ENCODE measurements at places on chromosomes 6 and 20.

- no peak for DNase-seq
Observed at GRCh38 chr6:164690702-164691500, 618.5 kb downstream of the C6orf118 start.

DNA sequence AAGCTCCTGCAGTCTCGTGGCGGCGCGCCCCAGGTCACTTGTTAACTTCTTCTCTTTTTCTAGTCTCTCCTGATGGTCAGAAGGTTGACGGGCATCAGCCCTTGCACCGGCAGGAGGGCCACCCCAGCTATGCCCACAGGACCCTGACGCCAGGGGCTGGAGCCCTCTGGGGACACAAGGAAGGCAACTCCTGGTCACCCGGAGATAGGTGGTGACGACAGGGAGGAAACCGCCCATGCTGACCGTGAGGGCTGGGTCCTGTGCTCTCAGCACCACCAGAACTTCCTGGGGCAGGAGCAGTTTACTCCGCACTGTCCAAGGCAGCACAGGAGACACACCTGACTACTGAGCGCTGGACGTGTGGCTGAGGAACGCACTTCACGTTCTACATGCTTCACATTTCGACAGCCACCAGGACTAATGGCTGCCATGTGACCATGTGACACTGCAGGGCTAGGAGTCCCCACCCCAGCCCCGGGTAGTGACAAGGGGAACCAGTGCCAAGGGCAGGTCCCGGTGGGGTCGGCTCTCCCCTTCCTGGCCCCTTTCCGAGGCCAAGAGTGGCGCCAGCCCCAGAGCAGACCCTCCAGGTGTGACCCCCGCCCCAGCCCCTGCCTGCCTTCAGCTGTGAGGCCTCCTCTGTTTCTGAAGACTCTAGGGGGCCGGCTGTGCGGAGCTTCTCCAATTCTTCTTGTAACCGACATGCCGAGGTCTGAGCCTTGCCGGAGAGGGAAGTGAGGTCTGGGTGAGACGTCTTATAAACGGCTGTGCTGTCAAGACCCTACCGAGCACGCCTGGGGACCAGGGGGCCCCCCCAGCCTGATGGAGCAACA lies 45.2 kb downstream of the DSTN start:
- no peak for DNase-seq

GRCh38 chr6:166173281-166173951 lies 5.8 kb upstream of the TBXT start:
- DNase-seq = no peak

GRCh38 chr20:61986762-61987321 lies 78.8 kb downstream of the TAF4 start:
- DNase-seq = no peak

DNA sequence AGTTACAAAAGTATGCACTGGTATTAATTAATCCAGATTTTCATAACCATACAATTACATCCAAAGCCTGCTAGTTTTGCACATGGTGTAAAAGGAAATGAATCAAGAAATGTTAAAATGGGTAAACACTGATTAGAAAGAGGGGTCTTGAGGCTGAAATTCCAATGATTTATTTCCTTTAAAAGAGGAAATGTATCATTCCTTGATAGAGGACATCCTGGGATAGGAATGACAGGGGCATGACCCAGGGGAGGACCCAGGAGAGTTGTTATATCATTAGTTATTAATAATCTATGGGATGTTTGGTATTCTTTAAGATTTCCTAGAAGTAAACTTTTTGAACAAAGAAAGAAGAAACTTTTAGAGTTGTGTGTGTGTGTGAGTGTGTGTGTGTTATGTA lies 18.2 kb downstream of the AK9 start:
- DNase-seq = no peak

DNA sequence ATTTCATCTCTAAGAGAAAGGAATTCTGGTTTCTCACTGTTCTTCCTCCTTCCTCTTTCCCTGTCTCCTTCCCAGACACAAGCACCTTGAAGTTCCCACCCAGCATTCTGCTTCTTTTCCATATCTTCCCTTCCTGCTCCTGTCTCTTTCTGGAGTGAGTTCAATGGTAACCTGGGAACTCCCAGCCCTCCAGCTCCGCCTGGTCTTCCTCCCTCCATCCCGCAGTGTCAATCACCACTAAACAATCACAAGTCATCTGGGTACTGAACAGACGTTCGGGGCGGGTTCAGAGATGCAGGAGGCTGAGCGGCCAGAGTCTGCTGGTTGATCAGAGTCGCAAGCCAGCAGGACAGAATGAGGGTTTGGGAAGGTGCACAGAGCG lies 7.7 kb downstream of the TTBK1 start:
- DNase-seq = no peak

- no peak for DNase-seq
Observed at GRCh38 chr6:169324656-169325459, 71.2 kb upstream of the THBS2 start.

DNA sequence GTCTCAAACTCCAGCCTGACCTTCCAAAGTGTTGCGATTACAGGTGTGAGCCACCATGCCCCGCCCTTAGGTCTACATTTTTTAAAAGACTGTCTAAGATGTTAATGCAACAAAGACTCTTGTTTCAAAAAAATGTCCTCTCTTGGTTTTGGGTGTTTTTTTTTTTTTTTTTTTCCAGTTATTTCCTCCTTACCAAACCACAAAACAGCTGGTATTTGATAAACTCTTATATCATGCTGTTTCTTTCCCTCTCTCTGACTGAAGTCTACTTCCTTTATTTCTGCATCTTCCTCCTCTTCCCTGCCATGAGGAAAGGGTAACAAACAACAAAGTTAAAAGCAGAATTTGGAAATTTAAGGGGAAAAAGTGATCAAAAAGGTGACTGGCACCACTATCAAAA lies 21.2 kb downstream of the STK38 start:
- no peak for DNase-seq

GRCh38 chr6:31558631-31559500 lies 11.5 kb downstream of the NFKBIL1 start:
- DNase-seq = no peak

DNA sequence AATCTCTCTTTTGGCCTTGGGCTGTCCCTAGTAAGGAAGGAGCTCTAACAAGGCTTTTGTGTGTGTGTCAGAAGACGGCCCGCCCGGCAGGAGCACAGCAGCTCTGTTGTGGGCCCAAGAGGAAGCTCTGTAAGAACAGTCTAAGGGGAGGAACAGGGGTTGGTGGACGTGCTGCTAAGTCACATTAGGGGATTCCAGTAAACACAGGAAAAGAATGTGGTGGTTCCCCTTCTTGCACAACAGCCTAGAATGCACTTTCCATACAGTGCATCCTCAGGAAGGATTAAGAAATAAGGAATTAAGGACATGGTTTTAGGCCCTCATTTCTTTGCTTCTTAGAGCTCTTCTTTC lies 114.5 kb downstream of the RNF144B start:
- no peak for DNase-seq

GRCh38 chr20:44967207-44967807 lies 995 bp downstream of the STK4 start:
- DNase-seq = no peak

DNA sequence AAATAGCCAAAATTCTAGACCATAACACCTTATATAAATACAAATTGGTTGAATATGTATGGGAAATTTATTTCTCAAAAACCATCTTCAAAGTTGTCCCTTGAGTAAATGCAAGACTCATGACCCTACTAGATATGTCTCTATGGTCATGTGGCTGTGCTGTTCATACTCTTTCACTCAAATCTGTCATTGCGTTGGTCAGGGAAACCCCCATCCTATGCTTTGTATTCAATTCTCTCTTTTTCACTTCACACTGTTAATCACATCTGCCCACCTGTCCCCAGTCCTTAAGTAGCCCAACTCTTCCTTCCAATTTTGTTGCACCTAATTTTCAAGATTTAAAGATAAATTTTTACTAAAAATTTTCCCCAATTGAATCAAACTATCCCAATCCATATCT lies 51.0 kb downstream of the RPS12 start:
- DNase-seq = no peak

DNA sequence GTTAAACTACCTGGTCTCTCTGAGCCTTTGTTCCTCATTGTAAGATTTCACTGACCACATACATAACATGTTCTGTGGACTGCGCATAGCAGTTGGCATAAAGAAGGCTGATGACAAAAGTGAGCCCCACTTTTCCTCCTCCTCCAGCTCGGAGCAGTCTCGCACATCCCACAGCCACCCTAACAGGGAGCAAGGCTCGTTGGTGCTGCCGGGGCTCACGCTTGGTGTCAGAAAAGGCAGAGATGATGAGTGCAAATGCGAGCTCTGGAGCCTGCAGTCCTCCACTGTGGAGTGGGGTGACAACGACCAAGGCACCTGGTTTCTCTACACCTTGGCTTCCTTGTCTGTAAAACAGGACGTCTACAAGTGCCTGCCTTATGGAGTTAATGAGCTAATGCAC lies 9.7 kb downstream of the TGM3 start:
- no peak for DNase-seq

GRCh38 chr20:34337982-34338726 lies 24.9 kb upstream of the ITCH start:
- no peak for DNase-seq

DNA sequence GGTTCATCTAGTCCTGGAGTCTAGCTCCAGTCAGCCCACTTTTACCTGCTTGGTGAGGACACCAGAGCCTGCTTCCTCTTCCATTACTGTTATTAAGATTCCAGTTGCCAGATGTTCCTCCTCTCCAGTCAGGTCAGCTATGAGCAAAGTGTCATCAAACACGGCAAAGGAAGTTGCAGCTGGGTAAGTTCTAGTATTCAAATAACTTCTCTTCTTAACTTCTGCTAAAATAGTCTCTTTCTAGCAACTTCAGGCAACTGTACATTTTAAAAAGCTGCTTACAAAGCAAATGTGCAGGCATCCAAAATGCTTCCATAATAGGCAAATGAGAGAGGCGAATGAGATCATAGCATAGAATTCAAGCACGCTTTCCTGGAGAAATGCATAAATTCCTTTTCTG lies 18.4 kb upstream of the MRPS18A start:
- DNase-seq = no peak

- no peak for DNase-seq
Observed at GRCh38 chr6:39558591-39559190, 166.5 kb downstream of the KIF6 start.

GRCh38 chr6:89045011-89045387 lies 35.6 kb upstream of the PNRC1 start:
- DNase-seq = no peak

DNA sequence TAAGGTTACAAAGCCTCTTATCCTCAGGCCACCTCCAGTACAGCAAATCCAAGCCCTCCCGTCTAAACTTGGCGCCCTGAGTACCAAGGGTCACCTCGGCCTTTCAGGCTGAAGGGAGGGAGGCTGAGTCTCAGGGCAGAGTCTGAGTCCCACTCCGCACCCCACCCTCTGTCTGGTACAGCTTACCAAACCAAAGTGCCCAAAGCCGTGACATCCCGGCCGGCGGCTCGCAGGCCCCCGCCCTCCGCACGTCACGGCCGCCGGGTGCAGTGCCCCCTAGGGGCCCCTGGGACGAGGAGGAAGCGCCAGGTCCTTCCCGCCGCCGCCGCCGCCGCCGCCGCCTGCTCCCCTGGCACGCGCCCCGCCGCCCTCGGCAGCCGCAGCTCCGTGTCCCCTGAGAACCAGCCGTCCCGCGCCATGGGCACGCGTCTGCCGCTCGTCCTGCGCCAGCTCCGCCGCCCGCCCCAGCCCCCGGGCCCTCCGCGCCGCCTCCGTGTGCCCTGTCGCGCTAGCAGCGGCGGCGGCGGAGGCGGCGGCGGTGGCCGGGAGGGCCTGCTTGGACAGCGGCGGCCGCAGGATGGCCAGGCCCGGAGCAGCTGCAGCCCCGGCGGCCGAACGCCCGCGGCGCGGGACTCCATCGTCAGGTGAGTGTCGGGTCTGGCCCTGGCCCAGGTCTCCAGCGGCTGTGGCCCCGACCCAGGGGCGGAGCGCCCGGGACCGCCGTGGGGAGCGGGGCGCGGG lies at the start of gene MTHFD1L:
TSS of gene MTHFD1L (plus strand) at position 297 of the 741 bp plus-strand sequence. CDS start at position 418, 121 bp downstream.
- DNase-seq = peak; percentile 22

DNA sequence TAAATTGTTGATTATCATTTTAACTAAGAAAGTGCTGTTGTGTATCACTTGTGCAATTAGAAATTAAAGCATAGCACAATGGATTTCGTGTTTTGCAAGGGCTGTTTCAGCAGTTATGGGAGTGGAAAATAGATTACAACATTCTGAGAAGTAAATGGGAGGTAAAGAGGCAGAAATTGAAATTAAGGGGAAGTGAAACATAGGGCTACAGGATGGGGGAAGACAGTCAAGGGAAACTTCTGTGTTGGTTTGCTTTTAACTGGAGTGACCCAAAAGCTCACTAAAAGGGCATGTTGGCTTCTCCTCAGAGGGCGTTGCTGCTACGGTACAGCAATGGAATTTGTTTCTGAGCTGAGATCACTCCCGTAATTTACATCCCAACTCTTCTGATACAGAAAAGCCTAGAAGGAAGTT lies 147.5 kb downstream of the BCAS1 start:
- DNase-seq = no peak

DNA sequence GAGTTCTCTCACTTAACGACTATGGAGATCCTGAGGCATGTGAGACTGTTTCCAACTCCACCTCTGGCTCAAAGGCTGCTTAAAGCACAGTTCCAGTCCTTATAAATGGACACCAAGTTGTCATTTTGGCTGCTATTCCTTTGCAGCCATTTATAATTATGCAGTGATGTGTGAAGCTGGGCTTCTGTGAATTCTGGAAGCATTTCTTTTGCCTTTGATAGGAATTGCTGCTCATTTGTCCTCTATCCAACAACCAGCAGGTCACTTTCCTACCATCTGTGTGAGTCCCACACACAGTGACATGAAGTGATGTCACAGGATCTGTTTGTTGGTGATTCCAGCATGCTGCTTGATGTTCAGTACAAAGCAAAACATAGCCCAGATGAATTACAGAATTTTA lies 28.5 kb upstream of the EFHC1 start:
- no peak for DNase-seq

DNA sequence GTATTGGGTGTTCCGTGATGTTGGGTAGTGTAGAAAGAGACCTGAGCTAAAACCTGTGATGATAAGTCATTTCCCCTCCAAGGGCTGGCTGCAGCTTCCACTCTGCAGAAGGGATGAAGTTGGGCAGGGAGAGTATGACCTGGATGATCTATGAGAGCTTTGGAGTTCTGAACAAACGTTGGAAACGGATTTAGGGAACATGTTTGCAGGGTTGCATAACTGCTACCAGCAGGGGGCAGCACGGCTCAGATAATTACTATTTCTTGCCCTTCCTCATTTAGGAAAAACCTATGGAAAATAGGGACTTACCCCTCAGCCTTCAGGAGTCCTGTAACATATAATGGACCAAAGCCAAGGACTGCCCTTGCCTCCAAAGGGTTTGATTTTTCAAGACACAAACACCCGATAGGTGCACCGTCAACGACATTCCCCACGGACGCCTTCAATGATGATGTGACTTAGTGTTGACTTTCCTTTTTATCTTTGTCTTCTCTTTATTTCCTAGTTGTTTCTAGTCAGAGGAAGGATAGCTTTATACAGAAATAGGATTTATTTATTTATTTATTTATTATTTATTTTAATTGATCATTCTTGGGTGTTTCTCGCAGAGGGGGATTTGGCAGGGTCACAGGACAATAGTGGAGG lies 164.9 kb upstream of the SASH1 start:
- no peak for DNase-seq

- no peak for DNase-seq
Observed at GRCh38 chr6:158783851-158784250, 35.3 kb downstream of the EZR start.
